ENCODE measurements at places on chromosomes 6 and 20.

GRCh38 chr6:90759664-90760063 is 172.8 kb upstream of the MAP3K7 start:
- no peak for DNase-seq

GRCh38 chr6:126767711-126768110 is 350.8 kb upstream of the RSPO3 start:
- no peak for DNase-seq

DNA sequence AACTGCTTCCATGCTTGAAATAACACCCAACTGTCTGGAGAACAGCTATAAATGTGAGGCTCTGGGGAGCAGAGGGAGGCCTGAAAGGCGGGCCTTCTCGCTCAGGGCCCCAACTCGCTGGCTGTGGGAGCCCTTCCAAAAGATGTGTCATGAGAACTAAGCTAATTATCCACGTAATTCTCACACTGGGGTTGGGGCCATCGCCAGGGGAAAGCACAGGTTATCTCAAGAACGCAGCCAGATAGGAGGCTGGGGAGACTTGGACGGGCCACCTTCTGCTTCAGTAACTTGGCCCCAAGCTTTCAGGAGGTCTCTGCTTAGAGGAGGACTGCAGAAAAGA is 1.6 kb downstream of the PXDC1 start:
- DNase-seq = peak; percentile 59

- no peak for DNase-seq
Observed at GRCh38 chr6:148263010-148263409, 79.6 kb upstream of the SASH1 start.

GRCh38 chr6:52125139-52125538 is 37.7 kb upstream of the PKHD1 start:
- no peak for DNase-seq

DNA sequence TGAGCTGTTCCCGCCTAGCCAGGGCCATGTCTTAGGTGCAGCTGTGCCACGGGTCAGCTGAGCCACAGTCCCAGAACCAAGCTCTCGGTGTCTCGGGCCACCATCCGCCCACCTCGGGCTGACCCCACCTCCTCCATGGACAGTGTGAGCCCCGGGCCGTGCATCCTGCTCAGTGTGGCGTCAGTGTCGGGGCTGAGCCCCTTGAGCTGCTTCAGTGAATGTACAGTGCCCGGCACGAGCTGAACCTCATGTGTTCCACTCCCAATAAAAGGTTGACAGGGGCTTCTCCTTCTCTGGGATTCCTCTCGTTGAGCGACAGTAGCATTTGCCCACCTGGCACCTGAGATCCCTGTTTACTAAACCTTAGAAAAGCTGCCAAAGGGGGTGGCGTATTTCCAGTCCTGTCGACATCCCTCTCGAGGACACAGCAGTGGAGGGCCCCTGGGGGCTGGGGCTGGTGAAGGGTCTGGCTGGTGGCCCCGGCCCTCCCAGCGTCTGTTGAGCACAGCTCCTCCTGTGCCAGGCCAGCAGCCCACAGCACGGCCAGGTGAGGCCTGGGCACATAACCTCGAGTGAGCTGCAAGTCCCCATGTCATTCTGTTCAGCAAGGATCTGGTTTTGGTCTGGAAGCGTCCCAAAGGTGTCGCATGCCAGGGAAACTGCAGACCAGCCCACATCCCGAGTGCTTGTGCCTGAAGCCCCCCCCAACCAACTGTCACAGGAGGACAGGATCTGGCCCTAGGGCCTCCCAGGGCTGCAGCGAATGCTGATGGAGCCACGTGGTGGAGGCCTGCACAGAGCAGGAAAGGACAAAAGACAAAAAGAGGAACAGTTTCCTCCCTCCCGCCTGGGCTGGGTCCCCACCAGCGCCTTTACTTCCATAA is 21.2 kb upstream of the PYGB start:
- no peak for DNase-seq

- no peak for DNase-seq
Observed at GRCh38 chr6:3294396-3294795, 35.6 kb downstream of the PSMG4 start.

DNA sequence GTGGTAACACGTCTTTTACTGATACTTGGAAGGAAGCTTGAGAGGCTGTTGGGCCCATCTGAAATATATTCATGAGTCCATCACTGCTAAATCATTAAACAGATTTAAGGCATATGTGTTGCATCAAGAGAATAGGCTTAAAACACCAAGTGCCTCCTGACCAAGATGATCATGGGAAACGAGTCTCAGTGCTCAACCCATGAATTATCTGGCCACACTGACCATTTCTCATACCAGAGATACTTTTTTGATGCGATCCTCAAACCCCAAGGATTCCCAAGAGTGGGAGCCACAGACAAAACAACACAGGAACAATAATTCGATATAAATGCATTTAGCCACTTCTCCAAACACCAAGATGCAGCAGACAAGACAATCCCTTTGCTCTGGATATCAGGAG is 17.2 kb downstream of the HEY2 start:
- DNase-seq = no peak

Data from HT1080 (cell line).